ENCODE measurements at places on chromosomes 11 and 22.
A peak's percentile ranks its signal among the peaks of the same experiment; 100 is the strongest.

DNA sequence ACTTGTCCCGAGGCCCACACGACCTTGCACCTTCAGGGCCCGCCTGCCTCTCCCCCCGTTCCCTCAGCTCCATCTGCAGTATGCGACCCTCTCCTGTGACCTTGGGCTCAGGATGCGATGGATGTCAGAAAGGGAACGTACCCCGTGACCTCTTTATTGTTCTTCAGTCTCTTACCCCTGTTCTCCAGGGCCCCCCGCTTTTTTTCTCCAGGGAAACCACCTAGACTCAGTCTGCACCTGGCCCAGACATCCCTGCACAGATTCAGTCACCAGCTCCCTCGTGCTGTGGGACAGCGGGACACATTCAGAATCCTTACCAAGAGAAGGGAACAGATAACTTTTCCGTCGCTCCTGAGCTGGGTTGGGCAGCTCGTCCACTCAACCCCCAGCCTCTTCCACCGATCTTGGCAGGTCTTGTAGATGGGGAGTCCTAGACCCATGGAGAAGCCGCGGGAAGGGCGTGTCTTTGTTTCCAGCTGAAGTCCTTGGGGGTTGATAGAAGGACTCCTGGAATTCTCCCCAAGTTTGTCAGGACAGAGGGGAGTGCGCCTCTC lies 1.4 kb upstream of the PHOX2A start:
- no peaks in the 10 kb centered on the region for H3K36me3 ChIP-seq
- H3K4me3 ChIP-seq = no peak overlapping the region
- peaks cover 9% of the 10 kb centered on the region for H3K27me3 ChIP-seq
- H3K27ac ChIP-seq = no peak overlapping the region
- H3K4me1 ChIP-seq = no peaks in the 10 kb centered on the region
- no peak for DNase-seq

- DNase-seq = no peak
- H3K4me1 ChIP-seq = no peaks in the 10 kb centered on the region
- no peak overlapping the region for H3K4me3 ChIP-seq
- no peak overlapping the region for H3K27ac ChIP-seq
- H3K27me3 ChIP-seq = no peaks in the 10 kb centered on the region
Observed at GRCh38 chr11:110034806-110035205, 58.4 kb upstream of the ZC3H12C start.

DNA sequence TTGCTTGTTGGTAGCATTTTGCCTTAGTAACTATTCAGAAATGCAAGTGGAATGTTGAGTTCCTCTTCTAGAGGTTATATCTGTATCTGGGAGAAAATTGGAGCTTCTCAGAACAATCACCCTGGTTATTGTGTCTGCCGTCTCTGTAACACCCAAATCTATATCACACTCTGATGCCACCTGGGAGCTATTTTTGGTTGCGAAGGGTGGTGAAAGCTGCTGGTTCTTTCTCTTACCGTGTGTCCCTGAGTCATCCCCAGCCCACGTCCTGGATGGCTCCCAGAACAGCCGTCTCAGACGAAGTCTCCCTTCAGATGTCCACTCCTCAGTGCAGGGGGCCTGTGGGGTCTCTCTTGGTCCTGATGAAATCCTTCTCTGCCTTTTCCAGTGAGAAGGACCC lies 83.5 kb downstream of the C22orf31 start:
- H3K27ac ChIP-seq = no peak overlapping the region
- no peak overlapping the region for H3K4me3 ChIP-seq
- no peaks in the 10 kb centered on the region for H3K27me3 ChIP-seq
- H3K4me1 ChIP-seq = no peaks in the 10 kb centered on the region
- no peaks in the 10 kb centered on the region for H3K36me3 ChIP-seq

GRCh38 chr22:45207981-45208664 lies 32.6 kb downstream of the KIAA0930 start:
- H3K27ac ChIP-seq = no peak overlapping the region
- peaks cover 5% of the 10 kb centered on the region for H3K36me3 ChIP-seq
- DNase-seq = no peak
- H3K4me1 ChIP-seq = no peaks in the 10 kb centered on the region
- no peaks in the 10 kb centered on the region for H3K27me3 ChIP-seq

GRCh38 chr11:105862736-105863367 lies 159.2 kb downstream of the MSANTD4 start:
- H3K4me1 ChIP-seq = no peaks in the 10 kb centered on the region
- no peaks in the 10 kb centered on the region for H3K27me3 ChIP-seq
- H3K36me3 ChIP-seq = no peaks in the 10 kb centered on the region

GRCh38 chr22:27542602-27543001 lies 259.0 kb downstream of the MN1 start:
- no peaks in the 10 kb centered on the region for H3K4me1 ChIP-seq
- no peak overlapping the region for H3K27ac ChIP-seq
- no peak overlapping the region for H3K4me3 ChIP-seq
- no peaks in the 10 kb centered on the region for H3K27me3 ChIP-seq
- DNase-seq = no peak
- H3K36me3 ChIP-seq = no peaks in the 10 kb centered on the region

- no peak overlapping the region for H3K4me3 ChIP-seq
- peaks cover 8% of the 10 kb centered on the region for H3K4me1 ChIP-seq
- DNase-seq = no peak
- peaks cover 23% of the 10 kb centered on the region for H3K27me3 ChIP-seq
- H3K27ac ChIP-seq = no peak overlapping the region
Observed at GRCh38 chr22:20431511-20432192, 6.0 kb downstream of the SCARF2 start.

DNA sequence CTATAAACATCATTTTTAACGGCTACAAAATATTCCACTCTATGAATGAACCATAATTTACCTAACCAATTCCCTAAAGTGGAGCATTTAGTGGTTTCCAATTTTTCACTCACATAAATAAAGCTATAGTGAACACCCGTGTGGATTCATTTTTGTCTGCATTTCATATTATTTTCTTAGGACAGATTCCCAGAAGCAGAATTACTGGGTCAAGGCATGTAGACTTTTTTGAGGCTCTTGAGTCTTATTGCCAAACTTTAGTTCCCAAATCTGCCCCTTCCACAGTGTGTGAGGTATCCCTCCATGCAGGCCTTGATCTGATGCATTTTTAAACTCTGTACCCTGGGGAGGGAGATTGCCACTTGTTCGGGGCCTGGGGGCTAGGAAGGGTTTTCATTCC lies 198.2 kb downstream of the TENM4 start:
- no peaks in the 10 kb centered on the region for H3K4me1 ChIP-seq
- H3K27me3 ChIP-seq = no peaks in the 10 kb centered on the region
- no peak overlapping the region for H3K4me3 ChIP-seq
- no peak overlapping the region for H3K27ac ChIP-seq

- no peaks in the 10 kb centered on the region for H3K4me1 ChIP-seq
- no peaks in the 10 kb centered on the region for H3K27me3 ChIP-seq
- no peak overlapping the region for H3K27ac ChIP-seq
- no peak overlapping the region for H3K4me3 ChIP-seq
- no peaks in the 10 kb centered on the region for H3K36me3 ChIP-seq
Observed at GRCh38 chr11:90326647-90327046, 103.8 kb upstream of the CHORDC1 start.

DNA sequence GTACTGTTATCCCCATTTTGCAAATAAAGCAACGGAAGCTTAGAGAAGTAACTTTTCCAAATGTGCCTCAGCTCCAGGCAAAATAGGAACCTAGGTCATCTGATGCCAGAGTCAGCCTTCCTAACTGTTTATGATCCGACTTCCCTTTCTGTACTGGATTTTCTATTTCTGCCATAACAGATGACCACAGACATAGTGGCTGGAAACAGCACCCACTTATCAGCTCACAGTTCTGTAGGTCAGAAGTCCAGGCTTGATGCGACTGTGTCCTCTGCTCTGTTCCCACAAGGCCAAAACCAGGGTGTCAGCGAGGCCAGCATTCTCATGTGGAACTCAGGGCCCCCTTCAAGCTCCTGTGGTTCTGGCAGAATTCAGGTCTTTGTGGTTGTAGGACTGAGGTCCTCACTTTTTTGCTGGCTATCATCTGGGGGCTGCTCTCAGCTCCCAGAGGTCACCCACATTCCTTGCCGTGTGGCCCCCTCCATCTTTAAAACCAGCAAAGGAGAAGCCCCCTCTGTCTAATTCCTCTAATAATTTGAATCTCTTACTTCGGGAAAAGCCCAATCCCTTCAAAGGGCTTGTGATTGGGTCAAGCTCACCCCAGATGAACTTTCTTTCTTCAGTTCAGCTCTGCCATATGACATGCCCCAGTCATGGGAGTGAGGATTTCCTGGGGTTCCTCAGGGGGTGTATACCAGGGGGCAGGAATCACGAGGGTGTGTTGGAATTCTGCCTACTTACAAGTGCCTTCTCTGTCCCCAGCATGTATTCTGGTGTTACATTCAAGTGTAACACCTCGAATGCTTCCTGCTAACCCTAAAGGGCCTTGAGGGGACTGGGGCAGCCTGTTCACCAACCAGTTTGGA lies 15.3 kb downstream of the KCNJ5 start:
- no peak overlapping the region for H3K27ac ChIP-seq
- no peaks in the 10 kb centered on the region for H3K27me3 ChIP-seq
- peak overlapping the region; percentile 60 for H3K4me3 ChIP-seq
- no peak for DNase-seq
- no peaks in the 10 kb centered on the region for H3K4me1 ChIP-seq

- H3K27ac ChIP-seq = no peak within 1 kb of the TSS
- peaks cover 2% of the 10 kb centered on the region for H3K27me3 ChIP-seq
- DNase-seq = no peak
- no peaks in the 10 kb centered on the region for H3K36me3 ChIP-seq
- no peaks in the 10 kb centered on the region for H3K4me1 ChIP-seq
- H3K4me3 ChIP-seq = no peak within 1 kb of the TSS
Observed at GRCh38 chr11:128867277-128867676, at the start of gene KCNJ1. TSS of gene KCNJ1 (minus strand) at chr11:128867296. CDS start at chr11:128840243, 27,053 bp downstream.

DNA sequence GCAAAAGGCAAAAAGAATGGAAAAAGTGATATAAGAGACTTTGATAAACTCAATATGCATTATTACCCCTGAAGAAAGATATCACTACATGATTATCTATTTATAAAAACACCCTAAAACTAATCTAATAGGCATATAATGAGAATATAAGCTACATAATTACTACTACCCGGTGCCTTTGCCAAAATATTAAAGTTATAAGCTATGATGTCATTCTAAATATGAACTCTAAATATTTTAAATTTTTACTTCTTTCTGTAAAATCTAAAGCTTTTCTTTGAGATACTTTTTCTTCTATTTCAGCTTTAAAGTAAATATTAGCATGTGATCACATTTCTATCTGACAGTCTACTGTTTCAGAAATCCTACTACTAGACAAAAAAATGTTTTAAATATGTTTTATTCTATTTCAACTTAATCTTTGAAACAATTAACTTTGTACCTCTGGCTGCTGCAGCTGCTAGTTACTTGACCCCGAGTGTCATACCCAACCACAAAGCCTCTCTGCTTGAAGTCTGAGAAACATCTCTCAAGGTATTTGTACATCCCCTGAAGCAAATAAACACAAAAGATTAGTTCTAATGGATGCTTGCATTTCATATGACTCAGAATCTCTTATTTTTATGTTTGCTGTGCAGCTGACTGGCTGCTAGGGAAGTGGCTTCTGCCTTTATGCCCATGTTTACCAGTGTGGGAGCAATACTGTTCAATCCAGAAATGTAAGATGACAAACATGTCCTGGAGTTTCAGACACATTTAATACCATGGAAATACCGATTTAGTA lies 26.8 kb downstream of the PGM2L1 start:
- DNase-seq = no peak
- H3K27ac ChIP-seq = no peak overlapping the region
- H3K27me3 ChIP-seq = no peaks in the 10 kb centered on the region
- no peaks in the 10 kb centered on the region for H3K4me1 ChIP-seq

DNA sequence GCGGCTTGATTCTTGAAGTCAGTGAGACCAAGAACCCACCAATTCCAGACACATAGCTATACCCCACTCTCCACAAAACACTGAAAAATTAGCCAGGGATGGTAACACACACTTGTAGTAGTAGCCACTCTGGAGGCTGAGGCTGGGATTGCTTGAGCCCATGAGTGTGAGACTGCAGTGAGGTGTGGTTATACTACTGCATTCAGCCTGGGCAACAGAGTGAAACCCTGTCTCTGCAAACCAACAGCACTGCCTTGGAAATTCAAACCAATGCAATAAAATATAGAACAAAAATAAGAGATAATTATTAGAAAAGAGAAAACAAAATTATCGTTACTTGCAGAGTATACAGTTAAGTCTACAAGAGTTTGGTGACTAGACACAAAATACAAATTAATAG lies 20.2 kb upstream of the PRDM10 start:
- no peak for DNase-seq
- no peak overlapping the region for H3K4me3 ChIP-seq
- peaks cover 5% of the 10 kb centered on the region for H3K4me1 ChIP-seq
- H3K27me3 ChIP-seq = peaks cover 1% of the 10 kb centered on the region

DNA sequence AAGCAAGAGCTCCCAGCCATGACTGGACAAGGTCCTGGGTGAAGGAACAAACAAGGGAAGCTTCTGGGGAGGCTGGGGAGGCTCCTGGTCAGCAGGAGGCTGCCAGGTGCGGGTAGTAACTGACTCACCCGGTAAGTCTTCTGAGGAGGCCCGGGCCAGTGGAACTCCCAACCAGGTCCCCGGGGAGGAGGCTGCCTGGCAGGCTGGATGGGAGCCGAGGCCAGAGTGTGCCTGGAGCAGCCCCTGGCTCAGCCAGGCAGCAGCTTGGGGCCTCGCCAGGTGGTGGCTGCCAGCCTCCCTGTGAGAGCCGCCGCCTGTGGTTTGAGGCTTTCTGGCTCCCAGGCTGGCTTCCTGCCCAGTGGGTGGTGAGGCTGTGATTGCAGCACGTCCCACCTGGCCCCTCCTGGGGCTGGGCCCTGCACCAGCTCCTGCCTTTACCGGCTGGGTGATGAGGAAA lies 46.2 kb downstream of the IGF2 start:
- no peak overlapping the region for H3K27ac ChIP-seq
- no peaks in the 10 kb centered on the region for H3K27me3 ChIP-seq
- no peak overlapping the region for H3K4me3 ChIP-seq
- no peaks in the 10 kb centered on the region for H3K36me3 ChIP-seq
- H3K4me1 ChIP-seq = no peaks in the 10 kb centered on the region

GRCh38 chr11:68508425-68508824 lies 47.9 kb downstream of the PPP6R3 start:
- no peak for DNase-seq
- H3K36me3 ChIP-seq = peaks cover 2% of the 10 kb centered on the region
- no peak overlapping the region for H3K4me3 ChIP-seq
- H3K27ac ChIP-seq = no peak overlapping the region
- H3K4me1 ChIP-seq = peaks cover 7% of the 10 kb centered on the region

- H3K4me3 ChIP-seq = no peak overlapping the region
- H3K36me3 ChIP-seq = peaks cover 12% of the 10 kb centered on the region
- H3K27me3 ChIP-seq = no peaks in the 10 kb centered on the region
- H3K27ac ChIP-seq = no peak overlapping the region
- H3K4me1 ChIP-seq = peaks cover 16% of the 10 kb centered on the region
Observed at GRCh38 chr22:23712256-23712655, 21.4 kb downstream of the RGL4 start.

GRCh38 chr11:33636104-33636503 lies 64.5 kb downstream of the C11orf91 start:
- H3K4me3 ChIP-seq = no peak overlapping the region
- peaks cover 4% of the 10 kb centered on the region for H3K4me1 ChIP-seq
- H3K36me3 ChIP-seq = no peaks in the 10 kb centered on the region
- no peak overlapping the region for H3K27ac ChIP-seq

GRCh38 chr11:119340335-119341221 lies at the start of gene C1QTNF5:
TSS of gene C1QTNF5 (minus strand) at chr11:119340883. CDS start at chr11:119340397, 486 bp downstream.
- H3K27ac ChIP-seq = no peak within 1 kb of the TSS
- peaks cover 9% of the 10 kb centered on the region for H3K27me3 ChIP-seq
- DNase-seq = no peak
- peaks cover 5% of the 10 kb centered on the region for H3K4me1 ChIP-seq
- H3K36me3 ChIP-seq = no peaks in the 10 kb centered on the region

- peaks cover 9% of the 10 kb centered on the region for H3K36me3 ChIP-seq
- H3K4me3 ChIP-seq = no peak overlapping the region
- no peak overlapping the region for H3K27ac ChIP-seq
- H3K4me1 ChIP-seq = no peaks in the 10 kb centered on the region
Observed at GRCh38 chr11:43856993-43857392, 23.6 kb upstream of the ALKBH3 start.

All from GM12878 (cell line).